ENCODE measurements at places on chromosomes 1 and 21.

- no peak for DNase-seq
Observed at GRCh38 chr21:17789069-17789468, 30.1 kb downstream of the C21orf91 start.

DNA sequence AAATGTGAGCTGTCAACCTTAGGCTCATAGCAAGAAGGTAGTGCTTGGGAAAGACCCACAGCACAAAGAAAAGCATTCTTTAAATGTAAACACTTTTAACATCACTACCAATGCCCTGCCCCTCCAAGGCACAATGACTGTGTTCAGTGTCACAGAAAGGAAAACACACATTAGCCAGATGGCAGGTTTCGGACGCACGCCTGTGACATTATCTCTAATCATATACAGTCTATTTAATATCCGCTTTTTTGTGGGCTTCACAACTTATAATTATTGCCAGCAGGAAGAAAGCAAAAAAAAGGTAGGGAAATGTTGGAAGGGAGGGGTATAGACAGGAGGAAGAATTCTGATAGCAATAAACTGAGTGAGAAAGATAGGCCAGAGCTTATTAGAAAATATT is 112.4 kb upstream of the BEND5 start:
- no peak for DNase-seq

GRCh38 chr1:47003896-47004403 is 19.5 kb upstream of the CYP4X1 start:
- DNase-seq = no peak

GRCh38 chr1:100791586-100791985 is 72.0 kb downstream of the VCAM1 start:
- no peak for DNase-seq
